ENCODE measurements at places on chromosomes 6 and 20.

DNA sequence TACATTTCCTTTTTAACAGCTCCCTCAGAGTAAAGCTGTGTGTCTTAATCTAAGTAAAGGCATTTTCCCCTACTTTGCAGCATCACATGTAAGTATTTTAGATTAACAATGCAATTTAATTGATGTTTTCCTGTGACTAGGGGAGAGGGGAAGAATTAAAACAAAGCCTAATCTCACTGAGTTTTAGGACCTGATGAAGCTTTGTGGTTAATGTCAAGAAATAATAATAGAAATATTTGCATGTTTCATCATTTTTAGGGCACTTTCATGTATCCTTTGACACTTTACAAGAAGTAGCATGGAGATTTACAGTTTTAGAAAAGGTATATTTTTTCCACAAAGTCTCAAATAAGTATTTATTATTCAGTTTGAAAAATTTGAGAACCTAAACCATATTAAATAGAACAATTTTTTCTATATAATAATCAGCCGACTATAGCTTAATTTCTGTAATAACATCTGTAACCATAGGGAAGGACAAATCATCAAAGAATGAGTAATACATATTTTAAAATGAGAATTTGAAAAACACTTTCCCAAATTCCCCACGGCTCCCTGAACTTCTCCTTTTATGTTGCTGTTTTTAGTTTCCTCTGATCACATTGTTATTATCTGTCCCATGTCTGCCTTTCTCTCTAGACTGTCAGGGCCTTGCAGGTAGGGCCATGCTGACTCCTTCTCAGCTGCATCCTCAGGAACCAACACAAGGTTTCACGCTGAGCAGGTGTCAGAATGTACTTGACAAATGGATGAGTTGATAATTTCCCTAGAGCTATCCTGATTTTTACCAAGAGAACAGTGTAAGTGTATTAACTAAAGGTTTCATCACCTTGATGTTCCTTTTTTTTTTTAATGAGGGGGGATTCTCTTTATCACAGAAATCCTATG is 338.1 kb downstream of the SYNE1 start:
- DNase-seq = no peak

- DNase-seq = no peak
Measured at GRCh38 chr20:5127859-5128424, 1.1 kb downstream of the CDS2 start.

DNA sequence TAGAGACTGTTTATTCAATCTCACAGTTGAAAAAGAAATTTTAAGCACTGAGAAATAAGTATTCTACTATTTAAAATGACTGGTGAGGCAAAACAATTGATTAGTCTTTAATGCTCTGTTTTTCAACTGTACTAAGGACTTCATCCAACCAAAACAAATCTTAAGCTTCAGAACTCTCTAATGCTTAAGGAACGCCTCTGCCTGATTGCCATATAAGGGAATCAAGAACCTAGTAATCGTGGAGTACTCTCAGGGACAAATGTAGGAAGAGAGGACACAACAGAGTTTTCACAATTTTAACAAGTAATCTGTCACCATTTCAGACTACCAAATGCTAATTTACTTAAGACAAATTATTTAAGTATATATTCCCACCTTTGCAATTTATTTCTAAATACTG is 16.1 kb downstream of the FBXO30 start:
- no peak for DNase-seq

GRCh38 chr6:167956983-167957492 is 40.4 kb upstream of the KIF25 start:
- DNase-seq = no peak

DNA sequence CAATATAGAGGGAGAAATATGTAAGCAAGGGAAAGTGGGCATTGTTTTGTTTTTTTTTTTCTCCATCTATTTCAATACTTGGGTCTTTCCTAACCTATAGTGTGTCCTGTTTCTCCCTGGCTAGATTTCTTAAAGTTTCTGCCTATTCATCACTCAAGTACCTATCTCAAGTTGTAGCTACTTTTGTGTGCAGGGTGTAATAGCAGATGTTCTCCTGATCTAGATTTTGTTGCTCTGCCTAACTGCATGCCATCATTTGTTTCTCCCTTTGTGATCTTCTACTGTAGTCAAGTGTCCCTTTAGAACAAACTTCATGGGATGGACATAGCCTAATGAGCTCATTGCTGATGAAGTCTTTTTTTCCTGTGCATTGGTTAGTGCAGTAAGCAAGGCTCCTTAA is 45.8 kb downstream of the TOP1 start:
- no peak for DNase-seq

- DNase-seq = no peak
Measured at GRCh38 chr6:92667843-92668242, 751.5 kb downstream of the EPHA7 start.

DNA sequence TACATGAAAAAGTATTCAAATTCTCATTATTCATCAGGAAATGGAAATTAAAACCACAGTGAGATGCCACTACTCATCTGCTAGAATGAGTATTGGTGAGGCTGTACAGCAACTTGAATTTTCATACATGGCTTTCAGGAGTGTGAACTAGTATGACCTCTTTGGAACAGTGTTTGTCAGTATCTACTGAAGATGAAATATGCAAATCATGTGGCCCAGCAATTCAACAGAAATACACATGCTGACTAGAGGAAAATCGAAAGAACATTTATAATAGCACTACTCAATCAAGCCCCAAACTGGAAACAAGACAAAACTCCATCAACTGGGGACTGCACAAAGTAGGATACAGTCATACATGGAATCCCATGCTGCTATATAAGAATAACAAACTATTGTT is 102.2 kb downstream of the DCDC2 start:
- no peak for DNase-seq

- DNase-seq = no peak
Measured at GRCh38 chr6:56475736-56476457, 166.8 kb downstream of the DST start.

DNA sequence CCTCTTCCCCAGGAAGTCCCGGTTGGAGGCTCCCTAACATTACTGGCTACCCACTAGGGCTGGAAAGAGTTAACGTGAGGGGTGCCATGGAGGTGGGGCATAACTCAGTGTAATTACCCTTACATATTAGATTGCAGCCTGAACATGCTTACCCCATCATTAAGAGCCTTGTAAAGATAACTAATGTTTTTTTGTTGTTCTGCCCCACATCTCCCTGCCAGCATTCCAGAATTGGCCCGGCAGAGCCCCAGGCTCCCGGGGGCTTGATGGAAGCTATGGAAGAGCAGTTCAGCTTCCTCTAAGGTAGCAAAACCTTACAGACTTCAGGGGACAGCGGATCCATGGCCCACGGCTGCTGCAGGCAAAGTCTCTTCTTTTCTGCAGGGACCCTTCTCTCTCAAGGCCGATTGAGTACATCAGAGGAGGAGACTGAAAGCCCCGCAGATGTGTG is 166.1 kb upstream of the FOXQ1 start:
- DNase-seq = no peak
